Brain microvascular endothelial cell (primary cell): ENCODE measurements at places on chromosomes 13 and 19.

DNA sequence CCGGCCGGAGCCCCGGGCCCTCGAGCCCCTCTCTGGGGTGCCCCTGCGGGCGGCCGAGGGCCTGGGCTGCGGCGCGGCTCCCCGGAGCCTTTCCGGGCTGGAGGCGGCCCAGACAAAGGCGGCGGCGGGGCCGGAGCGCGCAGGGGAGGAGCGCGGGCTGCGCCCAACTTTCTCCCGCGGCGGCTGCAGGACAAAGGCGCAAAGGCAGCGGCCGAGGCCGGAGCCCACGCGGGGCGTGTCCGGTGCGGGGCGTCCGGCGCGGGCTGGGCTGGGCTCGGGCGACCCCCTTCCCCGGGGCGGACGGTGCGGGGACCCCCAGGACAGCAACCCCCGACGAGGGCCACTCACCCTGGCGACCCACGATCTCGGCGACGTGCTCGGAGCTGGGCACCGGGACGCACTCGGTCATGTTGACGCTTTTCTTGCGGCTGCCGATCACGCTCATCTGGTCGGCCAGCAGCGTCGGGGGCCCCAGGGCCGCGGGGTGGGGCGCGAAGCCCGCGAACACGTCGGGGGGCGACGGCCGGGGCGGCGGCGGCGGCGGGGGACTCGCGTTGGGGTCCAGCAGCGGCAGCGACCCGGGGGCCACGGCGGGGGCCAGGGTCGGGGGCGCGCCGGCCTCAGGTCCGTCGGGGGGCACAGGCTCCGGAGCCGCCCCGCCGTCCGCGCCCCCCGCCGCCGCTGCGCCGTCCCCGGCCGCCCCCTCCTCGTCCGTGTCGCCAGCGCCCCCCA lies 843 bp downstream of the MEX3D start:
- DNase-seq = peak; percentile 9

GRCh38 chr13:87147076-87147475 lies 524.1 kb upstream of the SLITRK5 start:
- DNase-seq = no peak

DNA sequence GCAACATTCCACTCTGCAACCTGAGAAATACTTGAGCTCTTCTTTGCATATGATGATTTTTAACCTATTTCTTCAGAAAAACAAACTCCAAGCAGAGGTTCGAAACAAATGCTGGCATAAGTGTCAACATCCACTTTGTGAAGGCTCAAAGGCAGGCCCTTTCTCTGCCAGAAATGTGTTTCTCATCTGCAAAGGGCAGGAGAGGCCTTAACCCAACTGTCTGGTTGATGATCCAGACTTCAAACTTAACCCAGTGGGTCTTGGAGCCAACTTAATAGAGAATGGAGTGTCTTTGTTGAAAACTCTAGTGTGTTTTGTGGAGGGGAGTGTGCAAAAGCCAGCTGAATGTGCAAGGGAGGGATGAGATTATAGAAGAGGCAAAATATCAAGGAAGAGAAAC lies 28.3 kb upstream of the ZNF507 start:
- no peak for DNase-seq

GRCh38 chr13:97141564-97142005 lies 80.5 kb upstream of the MBNL2 start:
- peak; percentile 89 for DNase-seq

GRCh38 chr13:112983428-112984196 lies 14.6 kb downstream of the MCF2L start:
- DNase-seq = no peak

- peak; percentile 31 for DNase-seq
These were observed 7.5 kb downstream of the PLA2G4C start for GRCh38 chr19:48102870-48103751.

DNA sequence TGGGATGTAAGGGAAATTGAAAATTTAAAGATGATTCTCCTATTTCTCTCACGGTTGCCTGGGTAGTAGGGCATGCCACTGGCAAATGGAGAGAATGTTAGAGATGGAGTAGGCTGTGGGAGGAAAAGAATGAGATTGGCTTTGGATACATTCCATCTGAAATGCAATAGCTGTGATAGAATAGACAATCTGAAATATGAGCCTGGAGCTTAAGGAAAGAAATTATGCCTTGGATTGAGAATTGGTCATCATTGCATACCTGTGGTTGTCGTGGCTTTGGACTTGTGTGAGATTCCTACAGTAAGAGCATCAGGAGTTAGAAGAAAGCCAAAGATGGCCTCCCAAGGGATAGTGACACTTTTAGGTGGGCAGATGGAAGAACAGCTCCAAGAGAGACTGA lies 305.1 kb upstream of the SLC10A2 start:
- peak; percentile 68 for DNase-seq

DNA sequence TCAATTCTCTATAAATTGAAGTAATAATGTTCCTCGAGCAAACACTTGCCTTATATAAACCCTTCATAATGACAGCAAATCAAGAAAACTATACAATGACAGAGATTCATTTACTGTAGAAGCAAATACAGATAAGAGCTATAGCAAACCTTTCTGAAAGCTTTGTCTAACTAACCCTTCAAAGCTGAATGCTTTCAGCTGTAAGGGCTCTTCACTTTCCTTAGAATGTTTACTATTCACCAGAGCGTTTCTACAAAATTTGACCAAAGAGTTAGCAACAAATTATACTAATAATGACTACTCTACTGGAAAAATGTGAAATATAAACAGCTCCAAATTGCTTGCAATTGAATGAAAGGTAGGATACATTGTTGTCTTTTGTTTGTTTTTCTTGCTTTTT lies 218.1 kb downstream of the SLITRK5 start:
- no peak for DNase-seq

DNA sequence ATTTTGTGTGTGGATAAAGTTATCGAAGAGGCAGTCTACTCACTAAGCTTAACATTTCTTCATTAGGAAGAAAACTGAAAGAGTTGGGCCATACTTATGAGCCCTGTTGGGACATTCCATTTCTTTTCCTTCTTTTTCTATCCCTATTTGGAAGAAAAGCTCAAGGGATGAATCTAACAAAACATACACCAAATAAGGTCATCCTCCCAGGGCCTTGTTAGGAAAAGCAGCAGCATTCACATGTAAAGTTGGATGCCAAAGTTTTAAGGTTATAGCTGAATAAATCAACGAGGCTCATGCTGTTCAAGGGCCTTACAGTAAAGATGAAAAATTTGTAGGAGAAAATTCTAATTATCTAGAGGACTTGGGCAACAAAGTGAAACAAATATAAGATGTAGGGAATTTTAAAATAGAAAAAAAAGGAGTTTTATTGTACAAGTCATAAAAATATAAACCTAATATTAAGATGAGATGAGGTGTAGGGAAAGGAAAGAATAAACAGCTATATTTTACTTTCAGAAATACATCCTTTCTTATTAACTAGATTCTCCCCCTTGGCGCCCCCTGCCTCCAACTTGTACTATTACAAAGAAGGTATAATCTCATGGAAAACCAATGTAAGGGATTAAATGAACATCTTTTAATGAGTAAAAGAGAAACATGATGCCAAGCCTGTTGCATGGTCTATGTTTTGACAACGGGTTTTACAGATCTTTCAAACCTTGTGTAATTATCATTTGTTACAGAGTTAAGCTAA lies 160.4 kb downstream of the PCDH20 start:
- DNase-seq = no peak

DNA sequence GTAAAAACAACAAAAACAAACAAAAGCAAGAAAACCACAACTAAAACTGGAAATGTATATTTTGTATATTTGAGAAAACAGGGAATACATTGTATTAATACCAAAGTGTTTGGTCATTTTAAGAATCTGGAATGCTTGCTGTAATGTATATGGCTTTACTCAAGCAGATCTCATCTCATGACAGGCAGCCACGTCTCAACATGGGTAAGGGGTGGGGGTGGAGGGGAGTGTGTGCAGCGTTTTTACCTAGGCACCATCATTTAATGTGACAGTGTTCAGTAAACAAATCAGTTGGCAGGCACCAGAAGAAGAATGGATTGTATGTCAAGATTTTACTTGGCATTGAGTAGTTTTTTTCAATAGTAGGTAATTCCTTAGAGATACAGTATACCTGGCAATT lies 17.1 kb downstream of the KLF5 start:
- no peak for DNase-seq

- DNase-seq = no peak
These were observed 166.2 kb downstream of the SLITRK1 start for GRCh38 chr13:83716121-83716520.

- no peak for DNase-seq
These were observed 23.4 kb upstream of the CEACAM21 start for GRCh38 chr19:41552558-41552957.

DNA sequence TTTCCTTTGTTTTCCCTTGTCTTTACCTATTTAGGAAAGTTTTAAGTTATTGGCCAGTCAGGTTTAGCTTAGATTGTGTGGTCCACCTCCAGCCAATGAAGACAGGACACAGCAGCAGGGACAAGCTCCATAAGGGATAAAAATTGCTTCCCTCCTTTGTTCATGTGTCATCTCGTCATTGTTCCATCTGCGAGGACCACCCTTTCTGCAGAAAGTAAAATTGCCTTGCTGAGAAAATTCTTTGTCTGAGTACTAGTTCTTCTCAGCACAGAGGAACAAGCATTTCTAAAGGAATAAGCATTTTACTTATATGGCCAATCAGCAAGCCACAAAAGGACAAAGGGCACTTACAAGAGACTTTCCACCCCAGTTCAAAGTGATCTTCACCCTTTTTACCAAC lies 11.4 kb downstream of the ZNF560 start:
- no peak for DNase-seq

- DNase-seq = no peak
These were observed 95.2 kb upstream of the FAM216B start for GRCh38 chr13:42686165-42686564.

DNA sequence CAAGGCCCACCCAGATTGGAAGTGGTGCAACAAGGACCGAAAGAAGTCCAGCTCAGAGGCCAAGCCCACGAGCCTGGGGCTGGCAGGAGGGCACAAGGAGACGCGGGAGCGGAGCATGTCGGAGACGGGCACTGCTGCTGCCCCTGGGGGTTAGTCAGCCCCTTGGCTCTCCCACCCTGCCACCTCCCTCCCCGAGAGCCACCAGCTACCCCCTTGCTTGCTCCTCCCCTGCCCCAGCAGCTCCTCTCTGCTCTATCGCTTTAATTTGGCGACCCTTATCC lies 14.2 kb upstream of the PRR19 start:
- DNase-seq = no peak

GRCh38 chr13:19183676-19184075 lies 2.1 kb upstream of the TUBA3C start:
- no peak for DNase-seq

DNA sequence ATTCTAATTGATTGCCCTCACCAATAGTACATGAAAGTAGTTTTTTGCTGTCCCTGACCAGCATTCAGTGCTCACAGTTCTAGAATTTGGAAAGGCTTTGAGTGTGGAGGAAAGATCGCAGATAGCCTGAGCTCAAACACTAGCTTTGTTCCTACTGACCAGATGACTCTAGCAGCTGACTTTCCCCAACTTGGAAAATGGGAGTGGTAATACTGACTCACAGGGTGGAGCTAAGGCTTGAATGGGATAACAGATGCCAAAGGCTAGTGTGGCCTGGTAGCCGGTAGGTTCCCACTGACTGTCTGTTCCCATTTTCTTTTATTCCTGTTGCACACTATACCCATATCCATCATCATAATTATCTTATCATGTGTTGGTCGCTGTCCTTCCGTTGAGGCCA lies 3.7 kb downstream of the ZSCAN22 start:
- peak; percentile 59 for DNase-seq

- peak; percentile 69 for DNase-seq
These were observed 2.6 kb downstream of the MBNL2 start for GRCh38 chr13:97224544-97225300.

DNA sequence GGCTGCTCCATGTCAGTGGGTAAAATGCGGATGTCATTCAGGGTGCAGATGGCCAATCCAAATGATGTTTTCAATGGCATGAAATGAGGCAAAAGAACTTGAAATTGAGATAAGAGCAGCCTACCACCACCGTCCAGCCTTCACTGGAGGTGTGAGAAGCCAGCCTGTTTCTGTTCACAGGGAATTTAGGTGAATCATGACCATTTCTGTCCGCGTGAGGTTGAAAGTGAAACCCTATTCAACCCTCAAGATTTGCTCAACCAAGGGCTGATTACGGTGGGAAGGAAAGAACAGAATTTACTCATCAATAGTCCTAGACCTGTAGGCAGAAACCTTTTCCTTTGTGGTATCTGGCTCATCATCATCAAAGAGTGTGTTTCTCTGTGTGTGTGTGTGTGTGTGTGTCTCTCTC lies 370.7 kb downstream of the COG6 start:
- peak; percentile 26 for DNase-seq

DNA sequence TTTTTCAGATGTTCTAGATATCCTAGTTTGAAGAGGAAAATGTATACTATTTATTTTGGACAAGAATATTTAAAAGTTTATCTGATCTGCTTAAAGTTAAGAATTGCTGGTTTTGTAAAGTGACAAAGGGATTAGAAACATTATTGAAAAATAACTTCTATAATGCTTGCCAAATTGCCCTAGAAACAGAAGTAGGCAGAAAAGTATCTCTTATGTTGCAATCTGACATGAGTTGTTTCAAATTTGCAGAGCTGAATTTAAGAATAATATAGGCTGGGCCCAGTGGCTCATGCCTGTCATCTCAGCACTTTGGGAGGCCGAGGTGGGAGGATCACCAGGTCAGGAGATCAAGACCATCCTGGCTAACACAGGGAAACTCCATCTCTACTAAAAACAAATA lies 777.1 kb downstream of the LIG4 start:
- no peak for DNase-seq

DNA sequence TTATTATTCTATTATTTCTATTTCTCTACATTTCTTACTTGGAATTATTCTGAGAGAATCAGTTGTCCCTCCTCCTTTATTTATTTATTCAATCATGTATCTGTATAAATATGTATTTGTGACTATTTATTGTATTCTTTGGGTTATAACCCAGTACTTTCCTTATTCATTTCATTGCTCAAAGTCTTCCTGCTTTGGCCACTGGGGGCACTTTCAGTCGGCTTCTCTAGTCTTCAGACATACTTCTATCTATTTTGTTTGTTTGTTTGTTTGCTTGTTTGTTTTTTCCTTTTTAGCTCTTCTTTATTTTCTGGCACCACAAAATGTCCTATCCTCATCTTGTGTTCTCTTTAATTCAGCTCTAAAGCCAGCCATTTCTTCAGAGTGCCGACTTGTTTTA lies 260.4 kb downstream of the NALCN start:
- no peak for DNase-seq

- DNase-seq = peak; percentile 70
These were observed 36.8 kb downstream of the ACTN4 start for GRCh38 chr19:38684078-38684861.

GRCh38 chr19:31819837-31820236 lies 470.6 kb upstream of the TSHZ3 start:
- no peak for DNase-seq

DNA sequence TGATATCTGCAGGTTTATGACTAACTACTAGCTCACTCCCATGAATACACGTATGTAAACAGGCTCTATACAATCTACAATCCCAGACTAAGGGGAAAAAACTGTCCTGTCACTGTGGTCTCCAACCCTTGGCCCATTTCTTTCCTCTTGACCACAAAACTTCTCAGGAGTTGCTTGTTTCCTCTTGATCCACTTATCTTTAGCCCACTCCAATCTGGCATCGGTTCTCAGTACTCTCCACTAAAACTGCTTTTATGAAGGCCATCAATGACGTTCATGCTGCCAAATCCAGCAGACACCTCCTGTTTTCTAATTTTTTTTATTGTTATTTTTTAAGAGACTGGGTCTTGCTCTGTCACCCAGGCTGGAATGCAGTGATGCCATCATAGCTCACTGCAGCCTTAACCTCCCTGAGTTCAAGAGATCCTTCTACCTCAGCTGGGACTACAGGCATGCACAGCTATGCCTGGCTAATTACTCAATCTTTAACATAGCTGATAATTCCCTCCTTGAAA lies 31.9 kb upstream of the USPL1 start:
- peak; percentile 72 for DNase-seq
